ENCODE measurements at places on chromosomes 12 and 14.

GRCh38 chr12:7101694-7102131 is 7.3 kb downstream of the C1RL start:
- DNase-seq = no peak

DNA sequence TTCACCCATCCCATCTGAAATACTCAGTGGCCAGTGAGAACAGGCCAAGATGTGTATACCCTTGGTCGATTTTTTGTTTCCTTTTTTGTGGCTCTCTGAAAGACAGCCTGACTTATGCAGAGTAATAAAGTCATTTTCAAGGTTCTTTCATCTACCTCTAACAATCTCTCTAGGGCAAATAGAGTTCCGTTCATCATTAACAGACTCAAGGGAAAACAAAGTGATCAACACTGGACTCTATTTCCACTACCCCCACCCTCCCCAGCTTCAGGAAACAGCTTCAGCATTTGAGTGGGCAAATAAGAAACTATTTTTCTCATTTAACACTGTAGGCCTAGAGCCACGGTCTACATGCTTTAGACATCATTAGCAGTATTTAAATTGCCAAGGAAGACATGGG is 15.9 kb downstream of the PRKAB1 start:
- no peak for DNase-seq

- no peak for DNase-seq
Measured at GRCh38 chr12:119994892-119995658, 6.0 kb downstream of the BICDL1 start.

DNA sequence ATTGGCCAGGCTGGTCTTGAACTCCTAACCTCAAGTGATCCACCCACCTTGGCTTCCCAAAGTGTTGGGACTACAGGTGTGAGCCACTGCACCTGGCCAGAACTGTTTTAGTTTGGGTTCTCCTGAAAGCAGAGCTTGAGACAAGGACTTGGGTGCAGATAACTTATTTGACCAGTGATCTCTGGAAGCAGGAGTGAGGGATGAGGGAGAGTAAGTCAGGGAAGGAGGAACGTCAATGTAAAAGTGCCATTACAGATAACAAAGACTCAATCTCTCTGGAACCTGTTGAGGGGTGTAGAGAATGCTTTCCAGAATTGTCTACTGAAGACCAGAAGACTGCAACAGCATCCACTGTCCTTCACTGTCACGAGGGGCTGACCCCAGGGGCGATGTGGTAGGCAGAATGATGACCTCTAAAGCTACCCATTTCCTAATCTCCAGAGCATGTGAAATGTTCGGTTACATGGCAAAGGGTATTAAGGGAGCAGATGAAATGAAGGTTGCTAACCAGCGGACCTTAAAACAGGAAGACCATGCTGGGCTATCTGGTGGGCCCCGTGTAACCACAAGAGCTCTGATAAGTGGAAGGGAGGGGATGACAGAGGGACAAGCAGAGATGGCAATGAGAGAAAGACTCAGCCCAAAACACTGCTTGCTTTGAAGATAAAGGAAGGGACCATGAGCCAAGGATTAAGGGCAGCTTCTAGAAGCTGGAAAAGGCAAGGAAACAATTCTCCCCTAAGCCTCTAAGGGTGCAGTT is 207.8 kb downstream of the RBM19 start:
- peak; percentile 94 for DNase-seq

GRCh38 chr12:27583981-27584380 is 60.0 kb downstream of the PPFIBP1 start:
- DNase-seq = no peak

DNA sequence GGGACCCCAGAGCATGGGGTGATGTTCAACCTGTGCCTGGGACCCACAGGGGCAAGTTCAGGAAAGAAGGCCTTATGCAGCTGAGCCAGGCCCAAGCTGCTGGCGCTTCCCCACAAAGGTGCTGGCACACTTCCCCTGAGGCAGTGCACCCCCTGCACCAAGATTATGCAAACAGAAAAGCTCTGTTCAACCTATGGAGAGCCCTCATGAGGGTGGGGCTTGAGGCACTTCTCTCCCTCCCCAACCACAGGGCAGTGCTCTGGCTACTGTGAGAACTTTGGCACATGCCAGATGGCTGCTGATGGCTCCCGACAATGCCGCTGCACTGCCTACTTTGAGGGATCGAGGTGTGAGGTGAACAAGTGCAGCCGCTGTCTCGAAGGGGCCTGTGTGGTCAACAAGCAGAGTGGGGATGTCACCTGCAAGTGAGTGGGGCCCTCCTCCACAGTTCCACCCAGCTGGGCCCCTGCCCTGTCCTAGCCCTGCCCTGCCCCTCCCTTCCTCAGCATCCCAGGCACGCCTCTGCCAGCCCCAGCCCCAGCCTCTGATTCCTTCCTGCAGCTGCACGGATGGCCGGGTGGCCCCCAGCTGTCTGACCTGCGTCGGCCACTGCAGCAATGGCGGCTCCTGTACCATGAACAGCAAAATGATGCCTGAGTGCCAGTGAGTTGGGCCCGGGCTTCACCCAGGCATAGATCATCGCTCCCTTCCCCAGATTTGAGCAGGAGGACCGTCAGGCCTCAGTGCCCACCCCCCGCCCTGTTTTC is 5.5 kb upstream of the NXPH4 start:
- DNase-seq = peak; percentile 62

- DNase-seq = peak; percentile 80
Measured at GRCh38 chr12:124696693-124697476, 129.5 kb upstream of the NCOR2 start.

GRCh38 chr12:79016181-79016580 is 151.6 kb downstream of the SYT1 start:
- DNase-seq = no peak

DNA sequence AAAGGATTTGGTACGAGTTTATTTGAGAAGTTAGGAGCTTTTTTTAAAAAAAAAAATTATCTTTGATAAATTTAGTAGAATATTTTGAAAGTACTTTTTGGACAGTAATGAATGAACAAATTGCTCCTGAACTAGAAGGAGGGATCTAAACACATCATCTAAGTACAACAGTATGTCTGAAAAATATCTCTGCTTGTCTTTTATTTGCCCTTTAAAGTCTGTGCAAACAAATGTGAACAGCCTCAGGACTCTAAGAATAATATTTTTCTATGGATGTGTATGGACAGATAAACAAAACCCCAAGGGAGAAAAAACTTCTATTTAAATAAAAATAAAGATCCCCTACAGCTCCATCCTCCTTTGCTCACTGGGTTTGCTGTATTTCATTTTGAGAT is 19.5 kb downstream of the FBXL14 start:
- no peak for DNase-seq

Measured in hematopoietic multipotent progenitor cell treated with erythropoietin and hydrocortisone succinate and interleukin-3 and kit ligand, for 4 days (in vitro differentiated cells).